ENCODE measurements at places on chromosomes 7 and 10.

DNA sequence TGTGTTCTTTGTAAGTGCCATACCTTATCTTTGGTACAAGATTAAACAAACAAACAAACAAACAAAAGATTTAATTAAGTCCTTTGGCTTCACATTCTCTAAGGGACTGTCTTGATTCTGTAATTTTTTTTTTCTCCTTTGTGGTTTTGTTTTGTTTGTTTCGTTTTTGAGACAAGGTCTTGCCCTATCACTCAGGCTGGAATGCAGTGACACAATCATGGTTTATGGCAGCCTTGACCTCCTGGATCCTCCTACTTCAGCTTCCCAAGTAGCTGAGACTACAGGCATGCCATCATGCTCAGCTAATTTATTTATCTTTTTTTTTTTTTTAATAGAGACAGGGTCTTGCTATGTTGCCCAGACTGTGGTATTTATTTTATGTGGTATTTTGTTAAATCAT, 165.8 kb downstream of the LRRC4 start:
- DNase-seq: no peak

GRCh38 chr7:27152816-27153442, 546 bp upstream of the HOXA3 start:
- DNase-seq: no peak

DNA sequence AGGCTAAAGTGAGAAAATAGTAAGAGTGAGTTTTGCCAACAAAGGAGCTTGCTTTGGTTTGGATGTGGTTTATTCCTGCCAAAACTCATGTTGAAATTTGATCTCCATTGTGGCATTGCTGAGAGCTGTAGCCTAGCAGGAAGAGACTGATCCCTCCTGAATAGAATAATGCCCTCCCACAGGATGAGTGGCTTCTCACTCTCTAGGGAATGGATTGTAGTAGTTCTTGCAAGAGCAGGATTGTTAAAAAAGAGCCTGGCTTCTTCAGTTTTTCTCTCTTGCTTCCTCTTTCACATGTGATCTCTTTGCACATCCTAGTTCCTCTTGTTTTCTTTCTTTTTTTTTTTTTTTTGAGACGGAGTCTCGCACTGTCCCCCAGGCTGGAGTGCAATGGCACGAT, 34.4 kb downstream of the ASAH2 start:
- DNase-seq: no peak

- DNase-seq: peak; percentile 64
These were observed 12.9 kb upstream of the DENND2A start for GRCh38 chr7:140653319-140654108.

DNA sequence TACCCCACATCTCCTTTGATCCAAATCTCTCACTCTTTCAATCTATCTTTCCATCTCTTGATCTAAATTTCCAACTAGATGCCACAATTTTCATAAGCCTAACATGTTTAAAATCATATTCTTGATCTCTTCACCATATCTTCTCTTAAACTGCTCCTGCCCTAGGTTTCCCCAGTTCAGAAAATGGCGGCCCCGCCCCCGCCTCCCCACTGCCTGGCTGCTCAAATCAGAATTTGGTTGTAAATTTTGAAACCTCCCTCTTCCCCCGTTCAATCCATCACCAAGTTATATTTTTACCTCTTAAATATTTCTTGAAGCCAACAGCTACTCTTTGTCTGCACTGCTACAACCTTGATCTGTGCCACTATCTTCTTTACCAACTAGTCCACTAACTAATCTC, 27.3 kb upstream of the PRTFDC1 start:
- no peak for DNase-seq

- DNase-seq: no peak
These were observed 162.8 kb upstream of the LANCL2 start for GRCh38 chr7:55202150-55202913.

DNA sequence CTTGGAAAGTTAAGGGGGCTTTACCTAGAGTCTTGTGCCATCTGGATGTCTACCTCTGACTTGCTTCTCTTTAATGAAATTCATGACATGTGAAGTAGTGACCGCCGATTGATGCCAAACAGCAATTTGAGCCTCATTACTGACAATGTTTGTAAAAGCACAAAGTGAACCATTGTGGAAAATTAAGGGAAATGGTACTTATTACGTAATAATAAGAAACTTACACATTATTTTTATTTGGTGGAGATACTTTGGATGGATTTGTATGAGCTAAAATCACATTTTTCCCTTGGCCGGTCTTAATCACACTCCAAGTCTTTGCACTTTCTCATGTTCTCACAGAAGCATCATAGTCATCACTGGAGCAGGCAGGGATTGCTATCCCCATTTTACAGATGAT, 265.1 kb upstream of the KLF6 start:
- DNase-seq: no peak

- no peak for DNase-seq
These were observed 1.2 kb upstream of the CALU start for GRCh38 chr7:128737867-128738385.

DNA sequence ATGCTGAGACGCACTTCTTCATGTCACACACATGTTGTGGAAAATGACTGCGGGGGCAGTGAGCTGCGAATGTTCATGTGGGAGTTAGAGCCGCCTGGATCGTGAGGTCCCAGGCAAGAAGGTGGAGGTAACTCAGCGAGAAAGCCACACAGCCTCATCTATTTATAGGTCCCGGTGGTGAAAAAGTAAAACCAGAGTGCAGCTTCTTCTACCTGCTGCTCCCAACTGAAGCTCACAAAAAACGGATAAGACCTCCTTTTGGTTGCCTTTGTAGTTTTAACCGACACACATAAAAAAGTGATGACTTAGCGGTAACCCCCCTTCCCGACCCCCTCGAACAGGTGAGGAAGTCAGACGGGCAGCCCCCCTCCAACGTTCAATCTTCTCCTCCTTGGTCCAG, 276.9 kb downstream of the GATA3 start:
- no peak for DNase-seq

DNA sequence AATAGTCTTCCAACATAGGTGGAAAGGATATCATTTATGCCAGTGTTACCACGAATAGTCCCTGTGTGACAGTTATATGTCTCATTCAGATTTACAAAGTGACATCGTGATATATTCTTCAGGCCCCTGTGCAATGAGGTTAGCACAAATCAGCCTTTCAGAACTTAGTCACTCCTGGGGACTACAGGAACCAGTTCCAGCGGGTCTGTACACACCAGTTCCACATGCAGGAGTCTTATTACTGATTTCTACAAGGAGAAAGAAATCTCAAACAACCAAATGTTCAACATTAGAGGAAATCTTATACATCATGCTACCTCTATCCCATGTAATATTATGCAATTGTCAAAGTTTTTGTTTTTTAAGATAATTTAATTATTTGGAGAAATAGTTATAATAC, 4.4 kb upstream of the WDR91 start:
- DNase-seq: no peak

GRCh38 chr7:136256491-136256890, 279.3 kb upstream of the MTPN start:
- DNase-seq: no peak

GRCh38 chr10:48390933-48391845, 84.7 kb downstream of the MAPK8 start:
- DNase-seq: no peak

- DNase-seq: no peak
These were observed 30.4 kb downstream of the LRRC4 start for GRCh38 chr7:128000854-128001265.

DNA sequence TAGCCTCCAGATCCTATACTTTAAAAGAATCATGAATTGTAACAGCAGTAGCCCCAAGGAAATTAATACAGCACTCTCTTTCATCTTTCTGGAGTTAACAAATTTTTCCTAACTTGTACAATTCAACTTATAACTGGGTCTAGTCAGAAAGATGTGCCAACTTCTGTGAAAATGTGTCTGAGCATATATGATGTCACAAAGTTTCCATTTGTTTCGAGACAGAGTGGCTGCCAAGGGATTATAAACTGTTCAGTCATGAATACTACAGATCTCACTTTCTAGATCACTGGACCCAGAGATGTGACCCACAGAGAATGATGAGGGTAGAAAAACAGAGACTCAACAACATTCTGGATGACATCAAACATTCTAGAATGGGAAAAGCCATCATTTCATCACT, 249.2 kb upstream of the PHF14 start:
- DNase-seq: no peak

DNA sequence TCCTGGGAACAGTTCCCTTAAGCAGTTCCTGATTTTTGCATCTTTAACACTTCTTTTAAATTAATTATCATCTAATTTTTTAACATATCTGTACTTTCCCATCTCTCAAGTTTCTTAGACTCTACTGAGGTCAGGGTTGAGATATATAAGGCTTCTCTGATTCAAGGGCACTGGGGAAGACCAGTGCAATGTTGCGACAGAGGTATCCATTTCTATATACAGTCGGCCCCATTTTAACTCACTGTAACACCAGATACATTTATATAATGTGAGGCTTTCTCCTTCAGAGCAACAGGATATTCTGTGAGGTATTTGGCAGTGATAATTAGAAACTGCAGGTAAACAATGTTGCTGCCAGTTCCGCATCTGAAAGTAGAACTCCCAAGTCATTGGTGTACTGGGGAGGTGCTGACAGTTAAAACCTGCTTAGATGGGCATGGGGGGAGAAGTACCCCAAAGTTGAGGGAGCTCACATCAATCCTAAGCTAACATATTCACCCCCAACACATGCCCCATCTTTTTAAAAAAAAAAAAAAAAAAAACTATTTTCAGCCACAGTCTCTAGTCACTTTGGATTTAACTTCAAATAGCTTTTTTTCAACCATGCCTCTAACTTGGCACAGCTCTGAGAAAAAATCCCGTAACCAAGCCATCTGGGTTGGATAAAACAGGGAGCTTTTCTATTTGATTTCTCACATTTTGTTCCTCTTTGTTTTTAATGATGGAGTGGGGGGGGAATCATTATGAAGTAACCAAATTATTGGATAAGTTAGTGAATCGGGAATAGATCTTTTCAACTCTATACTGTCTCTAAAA, 62.9 kb downstream of the REEP3 start:
- no peak for DNase-seq

- peak; percentile 56 for DNase-seq
These were observed 23.7 kb upstream of the FOXL3 start for GRCh38 chr7:265998-266850.

GRCh38 chr7:105622106-105622731, 40.9 kb upstream of the EFCAB10 start:
- no peak for DNase-seq

DNA sequence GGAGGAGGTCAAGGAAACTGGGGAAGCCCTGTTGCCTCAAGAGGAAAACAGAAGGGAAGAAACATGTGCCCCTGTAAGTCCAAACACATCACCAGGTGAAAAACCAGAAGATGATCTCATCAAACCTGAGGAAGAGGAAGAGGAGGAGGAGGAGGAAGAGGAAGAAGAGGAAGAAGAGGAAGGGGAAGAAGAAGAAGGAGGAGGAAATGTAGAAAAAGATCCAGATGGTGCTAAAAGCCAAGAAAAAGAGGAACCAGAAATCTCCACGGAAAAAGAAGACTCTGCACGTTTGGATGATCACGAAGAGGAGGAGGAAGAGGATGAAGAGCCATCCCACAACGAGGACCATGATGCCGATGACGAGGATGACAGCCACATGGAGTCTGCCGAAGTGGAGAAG, 82.7 kb upstream of the SAMD8 start:
- no peak for DNase-seq

- DNase-seq: no peak
These were observed 12.1 kb downstream of the ABCA13 start for GRCh38 chr7:48183370-48183743.

GRCh38 chr7:158803367-158803969, 25.8 kb downstream of the ESYT2 start:
- DNase-seq: no peak

GRCh38 chr10:96967847-96968246, 135.7 kb downstream of the LCOR start:
- DNase-seq: no peak

GRCh38 chr7:46716926-46717325, 795.9 kb upstream of the IGFBP3 start:
- DNase-seq: no peak

DNA sequence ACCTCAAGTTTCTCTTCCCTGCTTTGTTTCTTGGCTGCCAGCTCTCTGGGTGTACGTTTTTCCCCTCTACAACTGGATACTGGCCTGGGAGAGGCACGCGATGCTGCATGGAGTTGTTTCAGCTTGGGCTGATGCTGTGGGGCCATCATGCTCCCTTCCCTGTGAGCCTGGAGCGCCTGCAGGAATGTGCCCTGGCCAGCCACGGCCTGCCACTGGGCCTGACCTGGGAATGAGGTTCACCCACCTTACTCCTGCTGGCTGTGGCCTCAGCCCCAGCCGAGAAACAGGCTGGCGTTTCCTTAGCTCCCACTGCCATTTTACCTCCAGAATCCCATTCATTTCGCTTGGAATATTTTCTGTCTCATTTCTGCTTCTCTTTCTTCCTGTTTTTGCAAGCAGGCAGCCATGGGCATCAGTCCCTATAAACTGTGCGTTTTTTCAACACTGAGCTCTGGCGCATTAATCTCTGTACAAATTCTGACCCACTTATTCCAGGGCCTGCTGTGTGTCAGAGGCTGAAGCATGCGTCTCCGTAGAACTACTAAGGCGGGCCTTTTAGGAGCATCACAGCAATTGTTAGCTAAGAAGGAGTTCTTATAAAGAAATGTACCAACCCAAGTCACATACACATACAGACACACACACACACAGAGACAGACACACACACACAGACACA, 57.9 kb downstream of the GATA3 start:
- DNase-seq: no peak

GRCh38 chr7:105916603-105917002, 40.2 kb upstream of the ATXN7L1 start:
- DNase-seq: no peak

DNA sequence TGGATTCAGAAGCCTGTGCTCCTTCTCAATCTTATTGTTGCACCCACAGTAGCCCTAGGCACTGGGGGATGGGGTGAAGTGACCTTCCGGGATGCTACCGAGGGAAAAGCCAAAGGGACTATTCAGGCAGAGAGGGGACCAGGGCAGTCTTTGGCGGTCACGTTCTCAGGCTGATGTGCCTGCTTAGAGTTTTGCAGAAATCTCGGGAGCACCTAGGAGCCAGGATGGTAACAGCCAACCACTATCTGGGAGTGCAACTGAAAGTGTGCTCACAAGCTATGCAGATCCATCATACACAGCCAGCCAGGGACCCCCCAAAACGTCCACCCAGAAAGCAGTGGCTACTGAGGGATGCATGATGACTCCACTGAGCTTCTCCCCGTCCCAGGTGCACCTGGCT, 52.4 kb downstream of the CXCL12 start:
- no peak for DNase-seq

- DNase-seq: peak; percentile 88
These were observed 130.4 kb downstream of the CDH23 start for GRCh38 chr10:71527135-71527534.

GRCh38 chr7:48245751-48246472, 74.7 kb downstream of the ABCA13 start:
- DNase-seq: no peak

- DNase-seq: no peak
These were observed 29.3 kb upstream of the KMT2E start for GRCh38 chr7:104984585-104985258.

DNA sequence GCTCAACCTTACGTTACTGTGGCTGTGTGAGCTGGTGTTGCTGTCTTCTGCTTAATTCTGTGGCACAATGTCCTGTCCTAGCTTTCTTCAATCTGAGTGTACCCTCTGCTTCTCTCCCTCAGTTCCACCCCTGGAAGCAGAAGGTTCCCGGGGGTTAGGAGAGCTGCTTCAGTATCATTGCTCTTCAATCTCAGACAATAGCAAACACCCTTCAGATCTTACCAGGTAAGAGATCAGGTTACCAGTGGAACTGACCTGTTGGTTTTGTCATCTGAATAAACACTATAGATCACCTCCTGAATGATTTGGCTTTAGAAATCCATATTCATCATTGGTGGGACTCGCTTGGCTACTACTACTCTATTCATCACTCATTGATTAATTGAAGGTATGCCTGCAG, 48.4 kb downstream of the DNAJB9 start:
- no peak for DNase-seq
